ENCODE measurements at places on chromosomes 1 and 21.

GRCh38 chr1:234241941-234242490 lies 131.2 kb upstream of the COA6 start:
- DNase-seq, result no peak

GRCh38 chr1:219813294-219813693 lies 115.1 kb downstream of the SLC30A10 start:
- DNase-seq, result no peak

GRCh38 chr1:56052041-56052440 lies 527.3 kb downstream of the PLPP3 start:
- no peak for DNase-seq

DNA sequence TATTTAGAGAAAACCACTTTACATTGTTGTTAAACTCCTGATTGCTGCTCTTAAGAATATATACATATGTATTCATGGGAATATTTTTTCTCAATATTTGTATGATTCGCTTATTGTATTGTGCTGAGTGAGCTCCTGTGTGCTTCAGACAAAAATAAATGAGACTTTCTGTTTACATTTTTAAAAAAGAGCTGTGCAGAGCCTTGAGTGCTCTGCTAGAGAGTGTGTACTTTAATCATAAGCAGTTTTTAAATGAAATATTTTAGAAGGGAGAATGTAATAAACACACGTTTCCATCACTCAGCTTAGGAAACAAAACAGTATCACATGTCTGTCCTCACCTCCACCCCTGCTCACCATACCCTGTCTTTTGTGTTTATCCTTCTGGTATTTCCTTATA lies 9.7 kb downstream of the PTPN14 start:
- no peak for DNase-seq

DNA sequence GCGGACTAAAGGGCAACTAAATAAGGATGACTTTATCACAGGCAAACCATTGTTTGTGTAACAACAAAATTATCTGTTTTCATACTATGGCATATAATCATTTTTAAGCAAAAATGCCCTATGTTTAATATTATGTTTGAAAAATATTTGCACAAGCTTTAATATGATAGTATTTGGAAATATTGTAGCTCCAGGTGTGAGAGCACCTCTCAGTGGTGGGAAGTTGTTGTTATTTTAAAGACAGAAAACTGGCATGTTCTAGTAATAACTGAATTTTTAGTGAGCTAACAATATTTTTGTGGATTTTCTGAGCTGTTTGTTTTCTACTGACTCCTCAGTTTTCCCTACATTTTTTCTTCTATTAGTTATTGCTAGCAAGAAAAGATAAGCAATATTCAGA lies 578.8 kb downstream of the KCNT2 start:
- no peak for DNase-seq

- DNase-seq, result peak; percentile 75
Observed at GRCh38 chr1:205669341-205670149, 10.8 kb downstream of the SLC45A3 start.

GRCh38 chr1:58950897-58951296 lies 167.1 kb upstream of the JUN start:
- DNase-seq, result no peak

DNA sequence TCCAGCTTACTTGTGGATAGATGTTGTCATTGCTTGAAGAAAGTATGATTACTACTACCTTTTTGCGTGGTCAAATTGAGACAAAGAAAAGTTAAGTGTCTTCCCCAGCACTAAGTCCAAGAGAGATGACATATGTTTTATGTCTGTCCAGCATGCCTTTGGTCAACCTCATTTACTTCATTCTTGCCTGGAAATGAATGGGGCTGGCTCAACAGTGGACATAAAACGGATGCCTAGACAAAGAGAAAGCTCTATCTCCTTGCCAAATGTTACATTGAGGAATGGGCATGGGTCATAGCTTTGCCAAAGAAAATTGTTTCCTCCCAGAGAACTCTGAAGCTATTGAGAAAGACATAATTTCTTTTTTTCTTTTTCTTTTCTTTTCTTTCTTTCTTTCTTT lies 82.4 kb upstream of the PLPPR4 start:
- no peak for DNase-seq

Measured in GM10248 (cell line).